ENCODE measurements at places on chromosomes 4 and X. TPM values are rescaled to one million over a fixed set of nuclear protein-coding genes. Genes with fewer than 3 reads are reported as not detected.

Gene IL1RAPL2
- 0.80 TPM for total RNA-seq

Gene PGRMC2
- total RNA-seq = 69.9 TPM

Gene F8A1
- total RNA-seq = 18.6 TPM

Gene C1GALT1C1
- 22.2 TPM for total RNA-seq

Gene CXorf65
- total RNA-seq = not detected

Gene SSX4B
- not detected for total RNA-seq

Gene SSX3
- total RNA-seq = not detected

Gene TCEAL7
- 4.9 TPM for total RNA-seq

Gene EDA
- 3.0 TPM for total RNA-seq

Gene PRRG1
- 2.5 TPM for total RNA-seq

Gene MAGEA12
- total RNA-seq = not detected

Gene GAB1
- 33.5 TPM for total RNA-seq

Gene COX7B2
- not detected for total RNA-seq

Gene KIT
- total RNA-seq = 20.9 TPM

Gene LDB2
- total RNA-seq = 0.82 TPM

Gene FHIP1A
- total RNA-seq = 26.9 TPM

Gene PCDH11X
- 1.0 TPM for total RNA-seq

Gene YIPF6
- total RNA-seq = 47.2 TPM

Gene BST1
- total RNA-seq = 0.38 TPM

Gene GPR143
- total RNA-seq = 7.1 TPM

Gene HSFX4
- total RNA-seq = not detected

Gene MED28
- 115 TPM for total RNA-seq

Gene CHRDL1
- total RNA-seq = 17.8 TPM

Gene GPRASP1
- 4.1 TPM for total RNA-seq

Gene TMEM184C
- 49.8 TPM for total RNA-seq

Gene SMIM10L2A
- 9.5 TPM for total RNA-seq

Gene SATL1
- 0.51 TPM for total RNA-seq

Gene SSX5
- not detected for total RNA-seq

Gene N4BP2
- 50.5 TPM for total RNA-seq

Gene ZAR1
- total RNA-seq = not detected

Gene IL2RG
- 0.41 TPM for total RNA-seq

Gene DKK2
- 17.0 TPM for total RNA-seq

Gene MAGEC2
- not detected for total RNA-seq

Gene XK
- total RNA-seq = 1.1 TPM

Gene LANCL3
- total RNA-seq = 0.24 TPM

Gene EREG
- not detected for total RNA-seq

Gene GABRE
- 2.6 TPM for total RNA-seq

Gene NAP1L2
- 2.2 TPM for total RNA-seq

Gene SOX3
- 21.7 TPM for total RNA-seq

Gene CASP3
- 33.9 TPM for total RNA-seq

Gene CENPE
- total RNA-seq = 17.0 TPM

Gene EGFL6
- 0.29 TPM for total RNA-seq

Gene STEEP1
- total RNA-seq = 18.3 TPM

All from progenitor cell of endocrine pancreas (in vitro differentiated cells).